ENCODE measurements at places on chromosomes 5 and 9.

GRCh38 chr9:1049641-1050040 is 516 bp upstream of the DMRT2 start:
- DNase-seq: no peak

- DNase-seq: no peak
Measured at GRCh38 chr9:22363421-22363887, 83.2 kb upstream of the DMRTA1 start.

GRCh38 chr9:70981312-70981711 is 140.1 kb downstream of the TRPM3 start:
- no peak for DNase-seq

GRCh38 chr9:99253772-99254431 is 31.8 kb downstream of the SEC61B start:
- no peak for DNase-seq

DNA sequence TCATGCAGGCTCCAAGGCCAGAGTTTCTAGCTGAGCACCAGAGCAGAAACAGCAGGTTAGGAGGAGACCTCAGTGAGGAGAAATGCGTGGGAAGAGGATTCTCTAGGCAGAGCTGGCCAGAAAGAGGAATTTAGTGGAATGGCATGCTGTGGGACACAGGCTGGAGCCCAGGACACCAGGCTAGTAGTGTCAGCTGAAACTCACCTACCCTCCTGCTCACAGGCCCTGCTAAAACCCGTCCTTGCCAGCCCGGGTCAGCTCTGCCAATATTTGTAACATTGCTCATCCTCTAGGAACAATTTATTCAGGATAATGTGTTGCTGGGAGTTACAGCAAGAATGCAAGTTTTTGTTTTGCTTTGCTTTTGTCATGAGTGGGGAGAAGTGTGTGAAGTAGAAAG is 40.2 kb upstream of the AGXT2 start:
- no peak for DNase-seq

DNA sequence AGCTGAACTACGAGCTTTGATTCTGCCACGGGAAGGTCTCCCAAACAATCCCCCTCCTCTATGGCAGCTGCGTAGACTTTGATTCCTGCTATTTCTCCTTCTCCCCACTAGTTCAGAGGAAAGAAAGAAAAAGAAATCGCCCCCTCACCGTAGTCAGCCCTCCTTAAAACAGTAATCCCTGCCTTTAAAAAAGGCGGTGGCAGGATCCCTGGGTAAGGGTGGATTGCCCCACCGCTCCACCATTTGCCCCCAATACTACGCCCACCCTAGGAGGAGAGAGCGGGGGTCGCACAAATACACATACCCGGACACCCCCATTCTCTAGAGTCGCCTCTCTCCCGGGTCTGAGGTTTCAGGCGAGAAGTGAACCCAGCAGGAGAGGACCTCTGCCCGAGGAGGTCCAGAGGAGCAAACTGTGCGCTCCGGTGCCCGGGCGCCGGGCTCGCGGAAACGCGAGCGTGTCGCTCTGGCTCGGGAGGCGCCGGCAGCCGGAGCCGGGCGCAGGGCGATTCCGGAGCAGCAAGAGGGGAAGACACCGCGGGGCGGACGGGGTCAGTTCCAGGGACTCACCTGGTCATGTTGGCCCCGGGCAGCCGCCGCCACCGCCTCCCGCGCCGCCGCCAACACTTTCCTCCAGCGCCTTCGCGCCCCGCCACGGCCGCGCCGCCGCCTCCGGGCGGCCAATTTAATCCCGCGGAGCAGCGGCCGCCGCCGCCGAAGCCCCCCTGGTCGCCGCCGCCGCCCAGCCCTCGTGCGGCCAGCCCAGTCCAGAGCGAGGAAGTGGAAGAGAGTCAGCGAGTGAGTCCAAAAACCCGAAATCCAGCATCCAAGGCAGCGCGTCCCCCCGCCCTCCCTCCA is 1057.7 kb upstream of the DMAC1 start:
- DNase-seq: peak; percentile 60

GRCh38 chr5:448766-449090 is 5.8 kb downstream of the EXOC3 start:
- DNase-seq: no peak

DNA sequence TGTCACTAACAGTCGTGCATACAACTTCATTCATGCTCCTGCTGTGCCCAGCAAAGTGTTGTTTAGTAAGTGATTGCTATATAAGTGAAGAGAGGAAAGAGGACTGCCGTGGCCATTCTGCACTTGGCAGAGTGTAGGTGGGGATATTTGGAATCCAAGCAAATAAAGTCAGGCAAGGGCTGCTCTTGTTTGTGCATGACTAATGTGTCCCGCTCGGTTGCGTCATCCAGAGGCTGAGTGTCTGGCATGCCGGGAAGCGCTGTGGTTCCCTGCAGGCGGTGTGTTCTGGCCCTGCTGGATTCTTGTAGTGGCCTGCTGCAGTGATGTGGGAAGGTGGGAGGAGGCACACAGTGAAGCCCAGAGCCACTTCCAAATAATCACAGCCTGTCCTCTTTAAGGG is 136.9 kb upstream of the ANKH start:
- DNase-seq: peak; percentile 82

DNA sequence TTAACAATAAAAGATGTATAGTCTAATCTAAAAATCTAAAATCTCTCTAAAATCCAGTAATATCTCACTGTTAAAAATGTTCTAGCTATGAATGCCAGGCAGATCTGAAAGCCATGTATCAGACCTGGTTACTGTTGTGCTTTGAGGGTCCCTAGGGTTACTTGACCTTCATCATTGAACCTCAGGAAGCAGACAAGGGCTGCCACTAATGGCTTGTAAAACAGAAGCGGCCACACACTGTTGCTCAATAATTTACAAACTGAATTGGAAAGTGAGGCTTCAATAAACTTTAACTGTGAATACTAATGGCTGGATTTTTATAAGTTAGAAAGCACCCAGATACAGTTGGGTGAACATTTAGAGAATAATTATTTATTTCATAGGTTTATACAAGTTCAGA is 198.0 kb upstream of the RPS23 start:
- no peak for DNase-seq

- DNase-seq: no peak
Measured at GRCh38 chr5:97009212-97009898, 73.5 kb downstream of the LNPEP start.

GRCh38 chr5:61994171-61994570 is 311.8 kb upstream of the KIF2A start:
- no peak for DNase-seq

DNA sequence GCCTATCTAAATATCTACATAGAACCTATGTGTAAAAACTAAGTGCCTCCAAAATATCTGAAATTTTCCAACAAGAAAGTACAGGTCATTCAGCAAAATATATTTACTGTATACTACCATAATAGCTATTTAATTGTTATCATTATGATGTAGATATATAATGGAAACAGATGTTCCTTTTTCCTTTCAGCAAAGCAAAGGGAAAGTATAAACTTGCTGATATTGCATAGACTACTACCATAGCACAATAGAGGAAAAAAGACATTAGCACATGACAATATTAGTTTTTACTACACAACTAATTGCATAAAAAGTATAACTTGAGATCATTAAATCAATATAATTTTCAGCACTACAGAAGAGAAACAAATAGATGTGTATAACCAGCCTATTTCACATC is 14.9 kb downstream of the NR2F1-AS1 start:
- DNase-seq: no peak

GRCh38 chr9:89304834-89305188 is 6.2 kb upstream of the CKS2 start:
- no peak for DNase-seq

DNA sequence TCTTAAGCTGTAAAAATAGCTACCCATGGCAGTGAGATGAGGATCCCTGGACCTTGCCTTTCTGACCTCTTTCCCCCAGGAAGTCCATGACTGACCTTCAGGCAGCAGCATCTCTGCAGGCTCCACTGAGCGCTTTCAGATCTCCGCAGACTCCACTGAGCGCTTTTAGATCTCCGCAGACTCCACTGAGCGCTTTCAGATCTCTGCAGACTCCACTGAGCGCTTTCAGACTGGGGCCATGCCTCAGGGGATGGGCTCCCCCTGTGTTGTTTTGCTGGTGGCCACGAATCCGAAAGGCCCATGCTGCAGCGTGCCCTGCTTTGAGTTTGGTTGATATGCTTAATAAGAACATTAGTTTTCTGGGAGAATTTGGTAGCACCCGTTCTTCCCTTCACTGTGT is 254.2 kb downstream of the FANCC start:
- DNase-seq: no peak

DNA sequence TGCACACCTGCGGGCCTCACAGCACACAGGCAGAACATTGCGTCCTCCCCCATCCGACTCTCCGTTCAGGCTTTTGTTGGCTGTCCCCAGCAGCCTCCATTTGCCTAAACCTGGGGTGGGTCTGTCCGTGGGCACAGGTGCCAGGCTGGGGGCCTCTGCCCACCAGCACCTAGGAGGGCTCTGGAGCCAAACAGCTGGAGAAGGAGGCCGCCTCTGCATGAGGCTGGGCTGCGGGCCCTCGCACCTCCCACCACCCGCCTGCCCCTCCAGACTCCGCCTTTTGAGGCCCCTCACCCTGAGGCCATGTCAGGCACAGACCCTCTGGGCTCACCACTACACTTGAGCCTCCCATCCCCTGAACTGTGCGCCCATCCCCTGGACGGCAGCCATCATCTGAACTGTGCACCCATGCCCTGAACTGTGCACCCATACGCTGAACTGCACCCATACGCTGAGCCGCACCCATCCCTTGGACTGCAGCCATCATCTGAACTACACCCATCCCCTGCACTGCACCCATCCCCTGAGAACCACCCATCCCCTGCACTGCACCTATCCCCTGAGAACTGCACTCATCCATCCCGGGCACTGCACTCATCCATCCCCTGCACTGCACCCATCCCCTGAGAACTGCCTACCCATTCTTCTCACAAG is 98.0 kb upstream of the OTULINL start:
- DNase-seq: no peak

- no peak for DNase-seq
Measured at GRCh38 chr9:27394154-27394825, 97.3 kb upstream of the EQTN start.

DNA sequence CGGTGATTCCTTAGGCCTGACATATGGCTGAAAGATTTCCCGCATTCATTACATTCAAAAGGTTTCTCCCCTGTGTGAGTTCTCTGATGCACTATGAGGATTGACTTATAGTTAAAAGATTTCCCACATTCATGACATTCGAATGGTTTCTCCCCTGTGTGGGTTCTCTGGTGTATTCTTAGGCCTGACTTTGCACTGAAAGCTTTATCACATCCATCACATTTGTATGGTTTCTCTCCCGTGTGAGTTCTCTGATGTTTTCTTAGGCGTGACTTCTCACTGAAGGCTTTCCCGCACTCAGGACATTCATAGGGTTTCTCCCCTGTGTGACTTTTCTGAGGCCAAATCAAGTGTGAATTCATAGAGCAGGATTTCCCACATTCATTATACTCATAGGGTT is 35.8 kb downstream of the ZNF782 start:
- no peak for DNase-seq

DNA sequence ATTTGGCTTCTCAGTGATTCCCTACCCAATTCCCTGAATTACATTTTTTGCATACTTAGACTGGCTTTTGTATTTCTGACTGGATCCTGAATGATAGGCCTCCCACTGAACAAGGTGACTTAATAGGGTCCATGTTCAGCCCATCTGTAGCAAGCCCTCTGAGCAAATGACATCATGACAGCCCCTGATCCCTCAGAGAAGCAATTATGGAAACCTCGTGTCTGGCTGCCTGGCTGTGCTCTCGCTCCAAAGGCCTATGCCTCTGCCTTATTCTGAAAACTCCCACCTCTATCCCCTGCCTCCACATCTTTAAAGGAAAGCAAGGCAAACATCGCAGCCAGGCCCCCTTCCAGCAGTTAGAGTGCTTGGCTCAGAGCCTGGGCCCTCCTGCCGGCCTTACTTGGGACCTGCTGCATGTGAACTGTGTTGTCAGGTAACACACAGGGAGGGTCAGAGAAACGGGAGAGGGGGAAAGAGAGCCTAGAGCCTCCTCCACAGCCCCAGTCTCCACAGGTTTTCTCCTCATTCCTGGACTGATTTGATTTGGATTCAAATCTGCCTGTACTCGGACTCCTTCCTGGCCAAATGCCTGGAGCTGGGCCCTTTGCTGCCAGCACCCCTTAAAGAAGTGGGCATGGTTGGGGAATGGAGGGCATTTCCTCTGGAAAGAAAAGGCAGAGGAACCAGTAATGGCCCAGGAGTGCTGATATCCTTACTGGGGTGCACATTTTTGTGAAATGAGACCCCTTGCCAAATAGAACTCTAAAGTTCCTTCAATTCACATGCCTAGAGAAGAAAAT is 3.8 kb downstream of the DCANP1 start:
- no peak for DNase-seq

DNA sequence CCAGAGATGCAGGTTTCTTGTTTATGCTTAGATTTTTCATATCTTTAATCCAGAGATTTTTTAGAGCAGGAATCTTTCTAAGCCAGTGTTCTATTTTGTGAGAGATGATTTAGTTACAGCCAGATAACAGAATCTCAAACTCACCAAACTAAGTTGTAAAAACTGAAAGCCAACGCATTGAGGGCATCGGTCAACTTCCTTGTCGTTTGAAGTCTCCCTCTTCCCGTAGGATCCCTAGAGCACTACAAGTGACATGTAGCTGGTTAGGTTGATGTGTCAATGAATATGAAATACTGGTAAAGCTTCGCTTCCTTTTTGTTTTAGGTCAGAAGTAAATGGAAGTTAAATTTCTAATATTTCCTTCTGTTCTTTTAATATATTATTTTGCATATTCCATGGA is 139.6 kb downstream of the YIPF5 start:
- DNase-seq: no peak

DNA sequence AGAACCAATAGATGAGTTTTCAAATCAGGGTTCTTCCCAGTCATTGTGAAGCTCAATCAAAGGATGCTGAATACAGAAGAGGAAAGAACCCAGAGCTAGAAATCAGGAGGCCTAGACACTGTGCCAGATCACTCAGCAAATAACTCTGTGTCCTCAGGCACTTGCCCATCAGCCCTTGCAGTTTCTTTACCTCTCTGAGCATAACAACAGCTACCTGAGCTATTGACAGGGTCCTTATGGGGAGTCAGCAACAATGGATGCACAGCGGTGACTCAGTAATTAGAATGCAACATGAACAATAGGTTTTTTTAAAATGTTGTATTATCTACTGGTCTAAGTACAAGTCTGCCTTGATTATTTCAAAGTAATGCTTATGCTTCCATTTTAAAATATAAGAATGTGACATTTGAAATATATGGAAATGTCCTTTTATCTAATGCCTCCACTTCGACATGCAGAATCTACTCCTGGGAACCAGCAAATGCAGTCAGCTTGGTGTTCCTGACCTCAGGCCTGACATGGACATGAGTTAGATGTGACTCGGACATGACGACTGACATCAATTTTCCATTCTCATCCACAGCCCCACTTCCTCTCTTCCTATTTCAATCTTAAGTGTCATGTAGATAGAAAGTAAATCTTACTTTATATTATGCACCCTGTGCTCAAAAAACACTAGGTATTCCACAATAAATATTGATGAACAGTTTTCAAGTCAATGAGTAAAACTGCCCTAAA is 155.0 kb downstream of the TLE1 start:
- DNase-seq: no peak

- DNase-seq: no peak
Measured at GRCh38 chr5:72408603-72409002, 88.4 kb downstream of the PTCD2 start.

GRCh38 chr5:6423327-6424109 is 25.1 kb upstream of the UBE2QL1 start:
- no peak for DNase-seq

GRCh38 chr5:38853753-38854470 is 8.1 kb downstream of the OSMR start:
- no peak for DNase-seq

- no peak for DNase-seq
Measured at GRCh38 chr9:137421838-137422603, 941 bp downstream of the EXD3 start.

- DNase-seq: no peak
Measured at GRCh38 chr5:158126442-158127405, 267.8 kb upstream of the CLINT1 start.

Data from NCI-H446 (cell line).